Adipocyte (in vitro differentiated cells): ENCODE measurements at places on chromosomes 1 and 21.

DNA sequence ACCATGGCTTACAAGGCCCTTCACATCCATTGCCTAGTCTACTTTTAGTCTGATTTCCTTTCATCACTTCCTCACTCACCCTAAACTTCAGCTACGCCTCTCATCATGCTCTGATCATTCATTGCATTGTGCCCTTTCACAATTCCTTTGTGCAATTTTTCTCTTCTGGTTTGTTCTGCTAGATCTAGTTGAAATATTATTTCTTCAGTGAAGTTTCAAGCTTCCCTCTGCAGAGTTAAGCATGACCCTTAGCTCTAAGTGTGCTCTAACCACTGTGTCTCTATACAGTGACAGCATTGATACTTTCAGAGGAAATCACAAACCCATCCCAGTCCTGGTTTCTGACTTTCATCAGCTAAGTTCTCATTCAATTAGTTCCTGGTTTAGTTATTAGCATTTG lies 166.1 kb downstream of the PLA2G4A start:
- no peak for DNase-seq

GRCh38 chr1:2184531-2184930 lies 10.0 kb downstream of the FAAP20 start:
- no peak for DNase-seq

- DNase-seq = peak; percentile 79
These were observed 251.2 kb upstream of the USP24 start for GRCh38 chr1:55466373-55466772.

- DNase-seq = no peak
These were observed 6.7 kb downstream of the CELSR2 start for GRCh38 chr1:109256085-109256484.

DNA sequence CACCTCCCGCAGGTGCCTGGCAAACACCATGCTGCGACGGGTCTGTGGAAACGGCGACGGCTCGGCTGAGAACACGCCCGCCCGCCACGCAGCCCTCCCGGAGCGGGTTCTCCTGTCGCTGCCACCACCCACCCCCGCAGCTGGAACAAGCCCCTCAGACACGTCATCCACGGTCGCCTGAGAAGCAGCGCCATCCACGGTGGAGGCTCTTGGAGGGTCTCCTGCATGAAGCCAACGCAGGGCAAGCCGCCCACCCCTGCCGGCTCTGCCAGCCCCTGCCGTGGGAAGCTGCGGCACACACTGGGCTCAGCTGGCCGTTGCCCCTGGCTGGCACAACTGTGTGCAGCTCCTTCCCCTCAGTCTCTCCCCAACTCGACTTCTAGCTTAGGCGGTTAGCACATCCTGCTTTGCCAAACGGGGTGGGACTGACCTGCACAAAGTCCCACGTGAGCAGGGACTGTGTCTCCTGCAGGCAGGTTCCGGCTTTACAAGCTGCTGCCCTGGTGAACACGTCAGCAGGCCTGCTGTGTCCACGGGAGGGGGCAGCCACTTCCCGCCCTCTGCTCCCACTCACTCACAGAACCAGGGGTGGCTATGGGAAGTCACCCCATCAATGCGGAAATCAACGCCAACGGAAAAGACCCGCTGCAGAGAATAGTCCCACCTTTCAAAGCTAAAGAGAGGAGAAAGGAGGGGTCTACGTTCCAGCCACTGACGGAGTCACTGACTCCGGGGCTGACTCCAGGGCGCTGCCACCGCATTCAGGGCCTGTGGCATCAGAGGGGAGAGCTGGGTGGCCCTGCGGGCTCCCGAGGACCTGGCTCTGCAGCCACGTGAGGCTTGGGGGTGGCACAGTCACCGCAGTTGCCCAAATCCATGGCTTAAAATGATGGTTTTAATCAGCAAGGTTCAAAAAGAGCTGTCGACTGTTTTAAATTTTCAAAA lies 10.3 kb downstream of the POFUT2 start:
- no peak for DNase-seq

DNA sequence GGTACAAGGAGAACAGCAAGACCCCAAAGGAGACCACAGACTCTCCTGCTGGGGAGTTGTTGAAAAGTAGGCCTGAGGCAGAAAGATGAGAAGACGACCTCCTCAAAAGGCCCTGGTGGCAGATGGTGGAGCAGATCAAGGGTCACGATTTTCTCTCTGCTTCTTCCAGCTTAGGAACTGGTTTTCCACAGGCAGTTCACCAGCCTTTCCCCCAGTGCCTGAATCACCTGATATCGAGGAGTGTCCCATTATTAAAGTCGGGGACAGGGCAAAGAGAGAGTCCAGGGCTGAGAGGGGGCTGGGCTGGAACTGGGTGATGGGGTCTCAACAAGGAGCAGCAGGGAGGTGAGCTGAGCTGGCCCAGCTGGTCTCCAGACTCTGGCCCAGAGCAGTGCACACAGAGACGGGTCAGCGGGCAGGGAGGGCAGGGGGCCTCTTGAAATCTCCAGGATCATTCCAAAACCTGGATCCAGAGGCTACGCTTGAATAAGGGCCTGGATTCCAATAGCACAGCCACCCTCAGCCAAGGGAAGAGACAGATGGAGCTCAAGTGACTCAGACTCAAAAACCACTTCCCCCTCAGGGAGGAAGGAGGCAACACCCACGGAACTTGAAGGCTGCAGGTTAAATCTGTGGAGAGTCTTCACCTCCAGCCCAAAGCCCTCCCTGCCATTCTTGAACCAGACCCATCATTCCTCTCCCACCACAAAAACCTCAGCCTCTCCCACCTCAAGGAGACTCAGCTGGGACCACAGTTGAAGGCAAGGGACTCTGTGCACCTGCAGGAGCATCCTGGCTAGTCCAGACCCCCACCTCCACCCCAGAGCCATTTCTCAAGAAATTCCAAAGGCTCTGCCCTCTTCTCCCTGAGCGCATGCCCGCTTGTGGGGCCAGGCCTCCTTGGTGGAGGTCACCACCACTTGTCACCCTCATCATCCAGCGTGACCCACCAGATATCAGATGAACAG lies at the start of gene S100A5:
TSS of gene S100A5 (minus strand) at position 541 of the 968 bp plus-strand sequence. CDS start 743 bp downstream, outside the sequence.
- DNase-seq = peak; percentile 55

DNA sequence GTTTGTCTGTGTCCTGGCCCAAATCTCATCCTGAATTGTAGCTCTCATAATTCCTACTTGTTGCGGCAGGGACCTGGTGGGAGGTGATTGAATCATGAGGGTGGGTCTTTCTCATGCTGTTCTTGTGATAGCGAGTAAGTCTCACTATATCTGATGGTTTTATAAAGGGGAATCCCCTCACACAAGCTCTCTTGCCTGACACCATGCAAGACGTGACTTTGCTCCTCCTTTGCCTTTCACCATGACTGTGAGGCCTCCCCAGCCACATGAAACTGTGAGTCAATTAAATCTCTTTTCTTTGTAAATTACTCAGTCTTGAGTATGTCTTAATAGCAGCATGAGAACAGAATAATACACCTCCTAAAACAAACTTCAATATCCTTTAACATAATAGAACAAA lies 1065.6 kb downstream of the PLA2G4A start:
- DNase-seq = no peak
